ENCODE measurements at places on chromosomes 3 and 15. TPM values are rescaled to one million over a fixed set of nuclear protein-coding genes. Genes with fewer than 3 reads are reported as not detected.

- DNase-seq = no peak
Measured at GRCh38 chr15:20646529-20647142, 105.0 kb upstream of the GOLGA6L6 start.

- DNase-seq = peak; percentile 93
Measured at GRCh38 chr3:194486540-194487288, at the start of gene ATP13A3. ATP13A3 (minus strand) TSS chr3:194487002; CDS start chr3:194462190, 24,812 bp downstream.

DNA sequence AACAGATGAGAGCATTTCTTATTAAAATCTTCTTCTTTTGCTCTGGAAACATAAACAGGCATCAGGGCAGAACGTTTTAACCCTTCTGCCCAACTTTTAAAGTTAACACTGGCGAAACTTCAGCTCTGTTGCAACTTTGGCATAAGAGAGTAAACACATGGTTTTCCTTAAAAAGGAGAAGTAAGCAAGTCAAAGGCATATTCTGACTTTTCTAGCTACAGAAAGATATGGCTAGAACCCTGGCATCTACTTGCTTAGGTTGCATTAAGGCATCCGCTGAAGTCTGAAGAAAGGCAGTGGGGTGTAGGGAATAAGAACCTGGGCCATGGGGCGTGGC lies 13.3 kb upstream of the IL16 start:
- no peak for DNase-seq

DNA sequence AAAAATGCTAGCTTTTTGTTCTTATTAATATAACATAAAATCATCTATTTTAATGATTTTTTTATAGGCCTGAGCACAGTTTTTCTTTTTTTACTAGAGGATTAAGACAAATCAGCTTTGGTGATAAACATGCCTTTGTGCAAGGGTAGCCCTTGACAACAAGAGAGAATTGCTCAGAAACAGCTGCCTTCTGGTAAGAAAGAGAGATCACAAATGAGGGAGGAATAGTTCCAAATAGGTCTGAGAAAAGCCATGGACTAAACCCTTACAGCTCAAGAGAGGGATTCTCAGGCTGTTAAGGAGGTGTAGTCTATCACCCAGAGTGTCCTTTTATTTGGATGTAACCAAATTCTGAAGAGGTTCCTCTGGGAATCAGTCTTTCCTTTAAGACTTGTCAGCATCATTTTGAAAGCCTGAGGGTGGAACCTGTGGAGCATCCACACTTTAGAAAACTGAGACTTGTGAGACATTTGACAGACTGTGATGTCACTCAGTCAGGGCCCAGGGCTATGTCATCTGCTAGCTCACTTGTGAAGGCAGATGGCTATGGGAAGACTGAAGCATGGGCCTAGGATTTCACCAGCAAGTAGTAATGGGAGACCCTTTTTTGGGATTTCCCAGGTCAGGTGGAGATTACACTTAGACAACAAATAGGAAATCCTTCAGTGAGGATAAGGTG lies 102.9 kb upstream of the KCNAB1 start:
- DNase-seq = no peak

- no peak for DNase-seq
Measured at GRCh38 chr3:65796676-65797075, 242.0 kb downstream of the MAGI1 start.

DNA sequence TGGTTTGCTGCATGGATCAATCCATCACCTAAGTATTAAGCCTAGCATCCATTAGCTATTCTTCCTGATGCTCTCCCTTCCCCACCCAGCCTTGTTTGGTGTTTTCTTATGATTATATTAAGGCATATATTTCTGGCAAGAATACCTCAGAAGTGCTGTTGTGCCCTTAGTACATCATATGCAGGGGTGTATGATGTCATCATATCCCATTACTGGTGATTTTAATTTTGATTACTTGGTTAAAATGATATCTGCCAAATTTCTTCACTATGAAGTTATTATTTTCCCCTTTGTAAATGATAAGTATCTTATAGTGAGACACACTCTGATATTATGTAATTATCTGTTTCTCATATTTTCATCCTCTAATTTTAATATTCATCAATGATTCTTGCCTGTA lies 15.4 kb downstream of the SLC22A14 start:
- DNase-seq = no peak

- no peak for DNase-seq
Measured at GRCh38 chr3:52333869-52334557, 17.9 kb downstream of the DNAH1 start.

DNA sequence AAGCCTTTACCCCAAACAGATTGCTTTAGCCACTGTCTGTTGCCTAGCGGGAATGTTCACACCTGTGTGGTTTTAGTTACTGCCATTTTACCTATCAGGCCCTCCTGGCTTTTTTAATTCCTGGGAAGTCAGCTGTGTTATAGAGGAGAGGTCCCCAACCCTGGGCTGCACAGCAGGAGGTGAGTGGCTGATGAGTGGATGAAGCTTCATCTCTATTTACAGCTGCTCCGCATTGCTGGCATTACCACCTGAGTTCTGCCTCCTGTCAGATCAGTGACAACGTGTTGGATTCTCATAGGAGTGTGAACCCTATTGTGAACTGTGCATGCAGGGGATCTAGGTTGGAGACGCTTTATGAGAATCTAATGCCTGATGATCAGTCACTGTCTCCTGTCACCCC lies 127.0 kb downstream of the MBNL1 start:
- DNase-seq = no peak

DNA sequence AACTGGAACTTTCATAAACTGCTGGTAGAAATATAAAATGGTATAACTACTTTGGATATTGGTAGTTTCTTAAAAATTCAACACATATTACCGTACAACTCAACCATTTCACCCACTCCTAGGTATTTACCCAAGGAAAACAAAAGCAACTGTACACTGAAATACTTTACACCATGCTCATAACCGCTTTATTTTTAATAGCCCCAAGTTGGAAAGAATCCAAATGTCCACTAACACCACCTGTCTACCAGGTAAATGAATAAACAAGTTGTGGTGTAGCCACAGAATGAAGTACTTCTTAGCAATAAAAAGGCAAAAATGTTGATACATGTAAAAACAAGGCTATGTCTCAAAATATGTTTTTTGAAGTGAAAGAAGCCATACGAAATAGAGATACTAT lies 215.9 kb upstream of the PEX5L start:
- no peak for DNase-seq

DNA sequence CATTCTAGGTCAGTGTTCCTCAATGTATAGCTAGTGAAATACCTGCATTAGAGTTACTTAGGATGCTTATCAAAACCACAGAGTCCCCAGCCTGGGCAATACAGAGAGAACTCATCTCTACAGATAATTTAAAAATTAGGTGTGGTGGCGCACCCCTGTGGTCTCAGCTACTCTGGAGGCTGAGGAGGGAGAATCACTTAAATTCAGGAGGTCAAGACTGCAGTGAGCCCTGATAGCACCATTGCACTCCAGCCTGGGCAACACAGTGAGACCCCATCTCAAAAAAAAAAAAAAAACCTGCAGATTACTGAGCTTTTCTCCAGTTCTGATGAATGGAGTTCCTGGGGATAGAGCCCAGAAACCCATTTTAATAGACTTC lies 10.1 kb upstream of the MINDY2 start:
- no peak for DNase-seq

GRCh38 chr15:97461226-97461625 lies 499.3 kb upstream of the ARRDC4 start:
- DNase-seq = no peak

GRCh38 chr3:72062017-72062416 lies 277.1 kb upstream of the PROK2 start:
- DNase-seq = no peak

GRCh38 chr3:152279479-152279878 lies 10.8 kb downstream of the MBNL1 start:
- DNase-seq = no peak

DNA sequence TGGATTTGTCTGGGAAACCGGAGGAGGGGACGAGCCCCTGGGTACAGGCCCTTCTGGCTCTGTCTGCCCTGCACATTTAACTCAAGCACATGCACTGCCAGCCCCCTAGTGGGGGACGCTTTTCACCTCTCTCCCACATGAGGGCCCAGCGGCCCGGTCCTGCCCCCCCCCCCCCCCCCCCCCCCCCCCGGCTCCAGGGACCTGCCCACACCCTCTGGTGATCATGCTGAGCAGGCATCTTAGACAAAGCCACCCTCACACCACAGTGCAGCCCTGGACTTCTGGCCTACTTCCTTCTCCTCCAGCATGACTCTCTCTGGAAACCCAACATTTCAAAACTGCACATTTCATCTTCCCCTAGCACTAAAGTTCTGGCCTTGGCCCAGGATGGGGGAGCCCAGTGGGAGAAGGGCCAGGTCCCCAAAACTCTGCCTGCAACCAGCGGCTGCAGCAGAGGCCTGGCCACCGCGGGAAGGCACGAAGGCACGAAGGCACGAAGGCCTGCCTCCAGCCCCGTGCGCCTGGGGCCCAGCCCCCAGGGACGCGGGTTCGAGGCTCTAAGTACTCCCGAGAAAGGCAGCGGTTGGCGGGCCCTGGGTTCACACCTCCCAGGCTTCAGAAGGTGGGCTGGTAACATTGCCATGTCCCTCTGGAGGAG lies 14.1 kb downstream of the KLF15 start:
- DNase-seq = no peak

- no peak for DNase-seq
Measured at GRCh38 chr3:105758451-105758850, 110.4 kb downstream of the CBLB start.

DNA sequence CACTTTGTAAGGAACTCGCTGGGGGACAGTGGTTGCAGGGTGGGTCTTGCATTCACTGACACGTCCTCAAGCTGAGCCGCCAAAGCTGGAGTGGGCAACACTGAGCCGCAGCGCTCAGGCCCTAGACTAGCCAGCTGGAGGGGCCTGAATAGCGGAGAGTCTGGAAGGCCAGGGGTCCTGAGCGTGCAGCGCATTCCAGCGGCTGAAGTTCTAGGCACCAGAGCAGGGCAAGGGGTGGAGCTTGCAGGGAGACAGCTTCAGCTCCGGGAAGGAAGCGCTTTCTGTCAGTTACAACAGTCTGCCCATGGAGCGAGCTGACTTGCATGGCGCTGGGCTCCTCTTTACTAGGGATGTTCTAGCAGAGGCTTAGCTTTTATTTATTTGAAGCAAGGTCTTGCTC lies 2.7 kb downstream of the MAP6D1 start:
- no peak for DNase-seq

DNA sequence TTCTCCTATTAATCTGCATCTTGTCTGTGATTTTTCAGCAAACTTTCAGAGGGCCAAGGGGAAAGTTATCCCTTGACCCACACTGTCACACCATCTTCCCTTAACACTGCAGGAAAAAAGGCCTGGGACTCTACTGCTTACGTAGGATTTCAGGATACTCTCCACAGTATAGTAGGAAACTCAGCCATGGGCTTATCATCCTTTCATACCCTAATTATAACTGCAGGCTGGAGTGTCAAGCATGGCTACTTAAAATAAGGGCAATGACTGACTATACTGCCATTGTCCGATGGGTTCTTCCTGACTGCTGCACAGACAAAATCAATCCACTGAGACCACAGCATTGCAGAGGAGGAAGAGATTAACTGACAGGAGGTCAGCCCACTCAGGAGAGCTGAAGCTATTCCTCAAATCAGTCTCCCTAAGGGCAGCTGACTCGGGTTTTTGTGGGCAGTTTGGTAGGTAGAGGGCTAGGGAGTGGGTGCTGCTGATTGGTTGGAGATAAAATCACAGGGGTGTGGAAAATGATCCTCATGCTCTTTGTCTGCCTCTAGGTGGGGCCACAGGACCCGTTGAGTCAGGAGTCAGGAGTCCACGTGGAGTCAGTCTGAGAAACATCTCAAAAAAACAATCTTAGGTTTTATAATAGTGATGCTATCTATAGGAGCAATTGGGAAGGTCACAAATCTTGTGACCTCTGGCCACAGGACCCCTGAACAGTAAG lies 118.2 kb upstream of the STRIT1 start:
- DNase-seq = no peak

DNA sequence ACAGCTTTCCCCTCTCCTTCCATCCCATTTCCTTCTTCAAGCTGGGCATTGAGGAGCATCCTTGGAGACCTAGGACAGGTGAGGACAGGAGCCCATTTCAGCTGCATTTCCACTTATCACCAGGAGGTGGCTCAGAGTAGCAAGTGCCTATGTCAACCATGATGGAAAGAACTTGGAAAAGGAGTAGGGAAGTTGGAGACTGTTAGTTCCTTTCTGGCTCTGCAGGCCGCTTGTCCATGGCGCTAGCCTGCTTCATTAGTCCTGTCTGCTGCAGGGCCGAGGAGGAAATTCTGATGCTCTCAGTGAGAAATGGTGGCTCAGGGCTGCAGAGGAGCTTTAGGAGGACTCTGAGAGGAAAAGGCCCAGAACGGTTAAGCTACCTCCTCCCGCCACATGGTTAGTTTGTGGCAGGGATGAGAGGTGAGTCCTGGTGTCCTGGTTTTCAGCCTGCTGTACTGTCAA lies 7.0 kb upstream of the CD276 start:
- DNase-seq = peak; percentile 60

GRCh38 chr3:10614168-10614567 lies 108.8 kb upstream of the ATP2B2 start:
- no peak for DNase-seq

GRCh38 chr15:83973816-83974215 lies 261.8 kb upstream of the GOLGA6L4 start:
- no peak for DNase-seq

DNA sequence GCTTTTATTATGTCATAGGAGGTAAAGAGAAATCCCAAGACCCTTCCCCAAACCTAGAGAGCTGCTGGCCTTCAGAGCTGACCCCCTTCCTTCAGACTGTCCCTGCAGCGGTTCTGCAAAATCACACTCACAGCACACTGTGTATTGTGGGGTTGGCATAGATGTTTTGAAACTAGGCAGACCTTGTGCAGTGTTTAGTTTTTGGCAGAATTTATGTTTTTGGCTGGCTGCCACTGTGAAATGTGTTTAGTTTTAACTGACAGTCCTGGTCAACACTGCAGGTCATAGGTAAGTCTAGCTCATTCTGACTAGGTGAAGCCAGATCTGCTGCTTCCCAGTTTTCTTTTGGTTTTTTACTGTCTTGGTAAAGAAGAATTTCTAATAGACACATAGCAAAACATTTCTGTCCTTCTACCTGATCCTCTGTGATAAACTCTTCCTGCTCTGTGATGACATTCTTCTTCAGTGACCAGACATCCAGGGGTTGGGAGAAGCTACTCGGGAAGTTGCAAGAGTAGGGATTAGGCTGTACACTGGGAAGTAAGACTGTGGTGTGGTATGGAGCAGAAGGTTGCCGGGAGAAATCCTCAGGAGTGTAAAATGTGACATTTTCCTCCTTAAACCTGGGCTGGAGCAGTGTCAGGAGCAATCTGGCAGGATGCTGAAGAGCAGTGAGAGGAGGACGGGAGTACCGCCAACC lies 209.6 kb upstream of the MCTP2 start:
- no peak for DNase-seq

Gene ISLR2
- total RNA-seq = not detected

Gene PIERCE2
- not detected for total RNA-seq

Gene CAND2
- 1.1 TPM for total RNA-seq

Gene CKMT1A
- not detected for total RNA-seq

Gene NCKIPSD
- total RNA-seq = 29.2 TPM

Gene LYZL4
- total RNA-seq = not detected

Gene ALG1L2
- total RNA-seq = 1.1 TPM

Gene BFSP2
- total RNA-seq = not detected

Gene NOX5
- total RNA-seq = not detected

Gene HRG
- not detected for total RNA-seq

Gene CD80
- total RNA-seq = 16.8 TPM

Gene RAB7A
- total RNA-seq = 260 TPM

Gene TM4SF4
- total RNA-seq = not detected
